ENCODE measurements at places on chromosomes 12 and 14. TPM values are rescaled to one million over a fixed set of nuclear protein-coding genes. Genes with fewer than 3 reads are reported as not detected.

The TRIP11 gene
- total RNA-seq: 9.3 TPM

The CD4 gene
- not detected for total RNA-seq

The RPAP3 gene
- total RNA-seq: 50.0 TPM

The LMNTD1 gene
- total RNA-seq: not detected

The PLA2G1B gene
- not detected for total RNA-seq

The ADCY4 gene
- not detected for total RNA-seq

The ARG2 gene
- 1.5 TPM for total RNA-seq

The SMARCC2 gene
- total RNA-seq: 31.2 TPM

The GLTP gene
- total RNA-seq: 19.0 TPM

The DLK1 gene
- total RNA-seq: 0.17 TPM

The KDM5A gene
- 21.5 TPM for total RNA-seq

The MANSC4 gene
- not detected for total RNA-seq

The C12orf54 gene
- not detected for total RNA-seq

The ISCU gene
- total RNA-seq: 86.6 TPM

The DICER1 gene
- total RNA-seq: 15.9 TPM

The MUCL1 gene
- total RNA-seq: not detected

The RPGRIP1 gene
- 0.28 TPM for total RNA-seq

The CLEC1B gene
- not detected for total RNA-seq

The SERPINA3 gene
- total RNA-seq: 13.2 TPM

The KRT6C gene
- not detected for total RNA-seq

The STAC3 gene
- total RNA-seq: 0.56 TPM

The EML1 gene
- total RNA-seq: 29.0 TPM

The NTS gene
- 82.2 TPM for total RNA-seq

The CLEC4D gene
- total RNA-seq: not detected

The ITGB7 gene
- total RNA-seq: 0.46 TPM

The POLR3B gene
- 4.3 TPM for total RNA-seq

The TMEM179 gene
- 0.32 TPM for total RNA-seq
